ENCODE measurements at places on chromosomes 7 and 10.

DNA sequence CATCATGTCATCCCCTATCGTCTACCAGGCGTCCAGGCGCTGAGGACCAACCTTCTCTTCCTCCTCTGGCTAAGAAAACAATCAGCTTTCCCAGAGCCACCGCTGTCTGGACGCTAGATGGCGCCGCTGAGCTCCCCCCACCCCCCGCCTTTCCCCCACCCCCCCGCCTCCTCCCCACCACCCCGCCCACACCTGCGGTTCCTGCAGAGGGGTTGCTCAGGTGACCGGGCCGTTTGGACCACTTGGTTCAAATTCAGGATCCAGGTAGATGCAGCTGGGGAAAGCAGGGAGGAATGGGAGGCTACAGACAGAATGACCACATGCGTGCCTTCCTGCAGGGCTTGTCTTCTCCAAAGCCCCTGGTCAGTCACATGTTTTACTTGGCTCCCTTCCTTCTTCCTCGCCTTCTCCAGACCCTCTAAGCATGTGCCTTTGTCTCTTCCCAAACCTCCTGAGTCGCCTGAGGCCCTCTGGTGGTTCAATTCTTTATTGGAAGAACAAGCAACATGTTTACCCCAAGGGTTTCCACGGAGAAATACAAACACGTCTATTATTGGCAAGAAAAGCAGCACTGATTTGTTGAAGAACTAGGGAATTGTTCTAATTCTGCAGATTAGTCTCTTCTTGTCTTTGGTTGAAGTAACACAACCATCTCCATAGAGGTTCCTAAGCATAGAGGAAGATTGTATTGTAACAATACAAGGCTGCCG, 24.7 kb downstream of the AOC1 start:
- DNase-seq = peak; percentile 35

GRCh38 chr10:124711145-124711544, 33.0 kb downstream of the FAM53B start:
- DNase-seq = no peak

DNA sequence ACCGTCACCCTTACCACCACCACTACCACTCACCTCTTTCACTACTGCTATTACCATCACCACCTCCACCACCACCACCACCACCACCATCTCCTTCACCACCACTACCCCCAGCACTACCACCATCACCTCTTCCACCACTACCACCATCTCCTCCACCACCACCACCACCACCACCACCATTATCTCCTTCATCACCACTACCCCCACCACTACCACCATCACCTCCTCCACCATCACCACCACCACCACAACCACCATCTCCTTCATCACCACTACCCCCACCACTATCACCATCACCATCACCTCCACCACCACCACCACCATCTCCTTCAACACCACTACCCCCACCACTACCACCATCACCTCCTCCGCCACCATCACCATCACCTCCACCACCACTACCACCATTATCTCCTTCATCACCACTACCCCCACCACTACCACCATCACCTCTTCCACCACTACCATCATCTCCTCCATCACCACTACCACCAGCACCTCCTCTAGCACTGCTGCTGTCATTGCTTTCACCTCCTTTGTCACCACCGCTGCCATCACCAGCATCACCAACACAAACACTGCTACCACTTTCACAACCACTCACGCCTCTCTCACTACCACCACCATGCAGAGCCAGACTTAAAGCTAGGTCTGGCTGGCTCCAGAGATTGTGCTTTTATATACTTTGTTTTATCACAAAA, 109.3 kb downstream of the ICA1 start:
- no peak for DNase-seq

- DNase-seq = no peak
Measured at GRCh38 chr10:133475821-133476640, 22.3 kb downstream of the SCART1 start.

DNA sequence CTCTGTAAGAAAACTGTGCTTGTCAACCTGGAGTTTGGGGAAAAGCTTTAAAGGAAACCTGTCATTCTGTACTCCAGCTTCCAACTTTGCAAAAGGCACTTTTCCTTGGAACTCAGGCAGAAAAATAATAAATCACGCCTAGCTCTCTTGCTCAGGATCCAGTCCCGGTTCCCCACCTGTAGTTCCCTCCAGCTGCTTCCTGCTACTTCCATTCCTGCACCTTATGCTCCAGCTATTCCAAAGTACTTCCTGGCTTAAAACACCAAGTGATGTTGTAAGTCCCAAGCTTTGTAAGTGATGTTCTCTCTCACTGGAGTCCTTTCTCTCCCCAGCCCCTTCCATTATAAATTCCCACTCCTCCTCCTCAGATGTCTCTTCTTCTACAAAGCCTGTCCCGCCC, 98.6 kb downstream of the GRM8 start:
- DNase-seq = no peak

GRCh38 chr7:47358357-47358756, 223.6 kb downstream of the TNS3 start:
- no peak for DNase-seq

- DNase-seq = no peak
Measured at GRCh38 chr10:100730725-100731406, 14.5 kb upstream of the PAX2 start.

- no peak for DNase-seq
Measured at GRCh38 chr7:84939888-84940287, 247.0 kb downstream of the SEMA3D start.

DNA sequence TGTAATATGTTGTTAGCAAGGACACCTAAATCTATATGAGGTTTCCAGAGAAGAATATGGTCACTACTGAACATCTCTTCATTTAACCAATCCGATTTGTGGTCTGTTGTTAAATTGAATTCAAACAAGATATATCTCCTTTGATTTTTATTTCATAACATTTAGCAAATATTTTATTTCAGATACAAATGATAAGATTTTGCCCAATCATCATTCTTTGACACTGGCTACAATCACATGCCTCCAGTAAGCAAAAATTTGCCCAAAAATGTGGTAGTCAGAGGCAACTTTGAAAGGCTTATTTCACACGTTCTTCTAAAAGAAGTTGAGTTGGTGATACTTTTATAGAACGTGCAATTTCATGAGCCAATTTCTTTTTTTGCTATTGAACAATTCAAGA, 44.7 kb upstream of the AGMO start:
- DNase-seq = no peak

DNA sequence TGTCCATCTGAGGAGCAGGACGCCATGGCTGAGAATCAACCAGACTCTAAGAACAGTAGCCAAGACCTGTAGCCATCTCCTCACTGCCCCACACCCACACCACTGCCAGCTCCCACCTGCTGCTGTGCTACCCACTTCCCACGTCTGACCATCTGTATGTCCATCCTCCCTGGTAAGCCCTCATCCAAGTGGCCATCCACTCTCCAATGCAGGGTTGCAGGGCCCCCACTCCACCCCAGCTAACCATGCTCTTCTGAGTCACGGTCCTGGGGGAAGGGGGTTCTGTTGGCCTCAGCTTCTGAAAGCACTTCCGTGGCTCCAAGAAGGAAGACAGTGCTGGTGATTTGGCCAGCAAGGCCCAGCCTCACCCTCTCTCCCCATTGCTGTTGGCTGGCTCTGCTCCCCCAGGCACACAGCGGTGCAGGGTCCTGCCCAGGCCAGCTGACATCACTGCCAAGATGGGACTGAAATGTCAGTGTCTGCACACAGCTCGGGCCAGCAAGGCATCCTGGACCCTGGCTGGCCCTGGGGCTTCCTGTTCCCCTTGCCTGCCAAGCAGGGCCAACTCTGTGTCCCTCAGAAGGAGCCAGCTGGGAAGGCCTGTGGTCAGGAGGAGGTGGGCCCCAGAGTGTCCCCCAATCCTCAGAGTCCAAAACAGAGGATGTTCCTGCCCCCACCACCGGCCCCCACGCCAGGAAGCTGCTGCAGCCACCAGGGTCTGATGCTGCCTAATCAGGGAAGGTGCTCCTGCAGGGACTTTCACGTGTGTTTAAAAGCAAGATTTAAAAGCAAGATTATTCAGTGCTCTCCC, 17.5 kb downstream of the RASGEF1A start:
- no peak for DNase-seq

GRCh38 chr10:123748711-123749110, 82.6 kb downstream of the GPR26 start:
- DNase-seq = no peak

DNA sequence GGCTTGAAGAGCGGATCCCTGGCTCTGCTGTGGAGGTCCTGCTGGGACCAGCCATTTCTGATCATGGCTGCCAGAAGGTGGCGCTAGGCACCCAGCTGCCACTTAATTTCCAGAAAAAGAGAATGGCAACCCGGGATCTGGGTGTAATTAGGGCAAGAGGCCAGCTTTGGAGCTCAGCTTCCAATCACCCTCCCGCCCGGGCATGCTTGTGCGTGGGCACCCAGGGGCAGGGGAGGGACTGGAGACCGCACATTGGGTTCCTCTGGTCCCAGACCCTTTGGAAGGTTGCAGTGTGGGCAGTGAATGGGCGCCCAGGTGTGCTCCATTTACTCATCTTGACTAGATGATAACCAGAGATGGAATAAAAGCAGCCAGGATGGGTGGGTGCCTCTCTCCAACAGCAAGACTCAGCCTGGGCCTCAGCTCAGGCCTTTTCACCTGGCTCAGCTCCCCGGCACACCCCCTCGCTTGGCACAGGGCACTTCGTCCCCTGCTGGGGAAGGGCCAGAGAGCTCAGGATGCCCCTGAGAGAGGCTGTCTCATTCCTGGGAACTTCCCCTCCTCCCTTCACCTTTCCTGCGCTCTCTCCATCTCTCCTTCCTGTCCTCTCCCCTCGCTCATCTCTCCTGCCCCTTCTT, 14.7 kb downstream of the FAM241B start:
- DNase-seq = peak; percentile 17

DNA sequence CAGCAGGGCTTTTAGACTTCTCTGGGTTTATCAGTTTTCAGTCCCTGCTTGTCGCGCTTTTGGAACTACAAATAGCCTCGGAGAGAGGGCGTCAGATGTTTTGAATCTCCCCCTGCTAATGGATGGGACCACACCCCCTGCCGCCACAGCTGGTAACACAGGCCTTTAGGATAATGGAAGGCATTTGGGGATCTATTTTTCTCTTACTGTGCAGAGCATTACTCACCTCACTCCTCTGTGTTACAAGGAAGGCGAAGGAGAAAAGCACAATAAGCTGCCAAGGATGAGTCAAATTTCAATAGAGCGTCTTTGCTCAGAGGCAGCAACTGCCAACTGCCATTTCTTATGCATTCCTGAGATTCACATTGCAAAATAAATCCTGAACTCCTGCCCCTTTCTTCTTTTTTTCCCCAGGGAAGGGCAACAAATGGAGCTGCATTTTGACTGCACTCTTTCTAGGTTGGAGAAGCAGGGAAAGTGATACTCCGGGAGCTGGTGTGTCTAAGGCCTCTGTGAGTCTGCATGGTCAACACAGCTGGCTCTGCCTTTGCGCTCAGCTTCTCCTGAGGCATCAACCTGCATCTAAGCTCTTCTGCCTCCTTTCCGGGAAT, 31.5 kb upstream of the SMNDC1 start:
- DNase-seq = peak; percentile 95

Data from GM04504 (cell line).